ENCODE measurements at places on chromosomes 11 and 22. TPM values are rescaled to one million over a fixed set of nuclear protein-coding genes. Genes with fewer than 3 reads are reported as not detected.

RAB36 gene
- 3.9 TPM for total RNA-seq

DNA sequence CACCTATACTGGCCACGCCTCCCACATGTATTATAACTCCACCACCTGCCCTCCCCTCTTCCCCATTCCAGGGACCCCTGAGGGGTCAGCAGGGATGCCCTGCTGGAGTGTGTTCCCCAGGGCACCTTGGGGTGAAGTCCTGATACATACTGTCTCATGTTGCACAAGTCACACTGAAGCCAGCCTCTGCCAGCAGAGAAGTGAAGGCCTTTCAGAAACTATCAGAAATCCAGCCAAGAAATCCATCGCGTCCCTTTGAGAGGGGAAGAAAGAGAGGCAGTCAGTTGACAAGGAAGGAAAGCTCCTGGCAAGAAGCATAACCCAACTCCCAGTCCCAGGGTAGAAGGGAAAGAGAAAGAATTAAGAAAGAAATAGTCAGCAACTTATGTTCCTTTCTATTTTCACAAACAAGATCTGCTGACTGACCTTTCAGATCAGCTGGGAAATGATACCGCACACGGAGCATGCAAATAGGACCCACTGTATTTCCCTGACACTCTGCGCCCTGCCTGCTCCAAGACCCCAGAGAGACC lies 45.2 kb downstream of the SC5D start:
- DNase-seq: no peak

GRCh38 chr11:66268952-66269905 lies 790 bp downstream of the RAB1B start:
- DNase-seq: no peak

- DNase-seq: no peak
These were observed 30.2 kb upstream of the EP300 start for GRCh38 chr22:41062146-41062545.

DNA sequence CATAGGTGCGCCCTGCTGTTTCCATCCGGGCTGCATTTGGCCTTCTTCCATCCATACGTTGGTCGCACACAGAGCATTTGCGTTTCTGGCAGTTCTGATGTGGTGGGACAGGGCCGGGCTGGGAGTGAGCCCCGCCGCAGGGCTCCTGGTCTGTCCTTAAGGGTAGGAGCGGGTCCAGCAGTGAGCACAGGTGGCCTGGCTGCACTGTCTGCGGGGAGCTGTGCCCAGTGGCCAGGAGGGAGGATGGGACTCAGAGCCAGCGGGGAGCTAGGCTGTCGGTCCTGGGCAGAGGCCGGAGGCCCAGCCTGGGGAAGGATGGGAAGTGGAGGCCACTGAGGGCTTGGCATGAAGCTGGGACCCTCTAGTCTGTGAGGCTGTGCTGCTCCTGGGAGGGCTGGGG lies 385.1 kb downstream of the TBC1D22A start:
- DNase-seq: no peak

CYTH4 gene
- 10.3 TPM for total RNA-seq

DEFB131B gene
- total RNA-seq: not detected

LAYN gene
- total RNA-seq: 11.4 TPM

OR52E1 gene
- total RNA-seq: not detected

DNA sequence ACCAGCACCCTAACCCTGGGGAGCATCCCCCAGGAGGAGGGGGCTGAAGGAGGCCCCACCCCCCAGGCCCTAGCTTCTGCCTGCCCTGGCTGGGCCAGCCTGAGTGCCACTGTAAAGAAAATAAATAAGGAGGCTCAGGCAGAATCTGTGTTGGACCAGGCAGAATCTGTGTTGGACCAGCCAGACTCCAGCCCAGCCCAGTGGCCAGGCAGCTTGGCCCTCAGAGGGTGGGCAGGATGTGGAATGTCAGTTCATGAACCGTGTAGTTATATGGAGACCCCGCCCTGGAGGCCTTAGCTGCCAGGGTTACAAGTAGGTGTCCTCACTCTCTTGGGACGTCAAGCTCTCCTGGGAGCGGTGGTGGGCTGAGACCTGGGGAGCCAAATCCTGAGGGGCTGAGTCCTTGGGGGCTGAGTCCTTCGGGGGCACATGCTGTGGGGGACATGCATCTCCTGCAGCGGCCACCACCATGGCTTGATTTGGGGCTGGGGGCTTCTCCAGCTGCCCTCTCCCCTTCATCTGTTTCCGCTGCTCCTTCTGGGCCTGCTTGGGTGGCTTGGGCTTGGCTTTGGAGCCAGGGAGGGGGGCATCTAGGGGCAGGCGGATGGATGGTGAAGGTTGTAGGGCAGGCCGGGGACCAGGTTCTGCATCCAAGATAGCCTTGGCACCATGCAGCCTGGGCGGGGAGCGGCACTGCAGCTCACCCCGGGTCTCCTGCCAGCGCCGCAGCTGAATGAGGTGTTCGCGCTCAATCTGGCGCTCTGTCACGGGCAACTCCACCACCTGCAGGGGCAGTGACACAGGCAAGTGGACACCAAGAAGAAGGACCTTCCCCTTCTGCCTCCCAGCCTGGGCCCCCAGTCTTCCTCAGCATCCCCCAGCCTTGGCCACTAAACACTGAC lies 3.0 kb upstream of the CASTOR1 start:
- no peak for DNase-seq

BTG4 gene
- not detected for total RNA-seq

- no peak for DNase-seq
These were observed 17.2 kb upstream of the CD59 start for GRCh38 chr11:33753304-33753967.

GRCh38 chr11:69732910-69733309 lies 29.1 kb upstream of the FGF19 start:
- no peak for DNase-seq

PNPLA5 gene
- total RNA-seq: not detected

P2RY2 gene
- total RNA-seq: 36.2 TPM

RNF215 gene
- 2.3 TPM for total RNA-seq

UFD1 gene
- 39.1 TPM for total RNA-seq

RCOR2 gene
- total RNA-seq: 0.19 TPM

DNA sequence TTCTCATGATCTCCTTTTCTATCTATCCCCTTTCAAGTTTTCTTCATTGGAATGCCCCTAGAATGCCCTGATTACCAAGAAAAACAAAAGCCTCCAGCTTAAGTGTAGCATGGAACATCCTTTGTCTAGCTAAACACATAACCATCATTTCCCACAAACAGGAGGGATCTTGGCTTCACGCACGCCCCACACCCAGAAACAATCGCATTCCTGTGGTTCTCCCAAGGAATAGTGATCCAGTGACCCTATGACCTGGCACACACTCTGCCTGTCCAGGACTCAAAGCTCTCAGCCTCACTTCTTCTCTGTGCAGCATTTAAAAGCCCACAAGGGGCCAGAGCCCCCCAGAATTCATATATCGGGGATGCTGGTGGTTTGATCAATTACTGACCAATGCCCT lies 9.3 kb upstream of the POU2AF1 start:
- DNase-seq: no peak

DNA sequence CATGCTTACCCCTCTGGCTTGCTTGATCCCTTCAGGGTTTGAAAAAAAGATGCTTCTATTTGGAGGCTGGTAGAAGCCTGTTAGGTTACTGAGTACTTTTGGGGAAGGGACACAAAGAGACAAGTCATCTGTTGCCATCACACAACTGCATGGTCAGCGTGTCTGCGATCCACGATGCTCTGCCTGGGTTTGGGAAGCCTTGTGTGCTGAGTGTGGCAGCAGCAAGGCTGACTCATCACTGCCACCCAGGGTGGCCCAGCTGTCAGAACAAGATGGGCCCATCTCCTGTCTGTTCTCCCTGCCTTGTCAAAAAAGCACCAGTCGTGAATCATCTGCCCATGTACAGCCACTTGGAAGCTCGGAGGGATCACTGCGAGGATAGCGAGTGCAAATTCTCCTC lies 26.2 kb downstream of the UBASH3B start:
- no peak for DNase-seq

DNA sequence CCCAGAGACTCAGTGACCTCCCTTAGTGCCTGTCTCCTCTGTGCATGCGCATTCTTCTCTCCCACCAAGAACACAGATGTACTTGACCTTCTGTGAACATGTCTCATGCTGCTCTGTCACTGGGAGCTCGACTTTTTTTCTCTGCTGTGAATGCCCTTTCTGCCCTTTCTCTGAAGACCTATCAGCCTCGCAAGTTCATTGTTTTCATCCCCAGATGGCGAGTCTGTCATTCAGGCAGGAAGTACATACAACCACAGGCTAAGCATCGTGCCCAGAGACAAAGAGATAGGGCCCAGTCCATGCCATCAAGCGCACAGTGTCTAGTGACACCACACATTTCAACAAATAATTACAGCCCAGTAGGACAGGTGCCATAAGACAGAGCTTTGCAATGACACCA lies 50.4 kb upstream of the RAB1B start:
- DNase-seq: no peak

- no peak for DNase-seq
These were observed 667.3 kb downstream of the OPCML start for GRCh38 chr11:132864811-132865576.

BLID gene
- total RNA-seq: not detected

DNA sequence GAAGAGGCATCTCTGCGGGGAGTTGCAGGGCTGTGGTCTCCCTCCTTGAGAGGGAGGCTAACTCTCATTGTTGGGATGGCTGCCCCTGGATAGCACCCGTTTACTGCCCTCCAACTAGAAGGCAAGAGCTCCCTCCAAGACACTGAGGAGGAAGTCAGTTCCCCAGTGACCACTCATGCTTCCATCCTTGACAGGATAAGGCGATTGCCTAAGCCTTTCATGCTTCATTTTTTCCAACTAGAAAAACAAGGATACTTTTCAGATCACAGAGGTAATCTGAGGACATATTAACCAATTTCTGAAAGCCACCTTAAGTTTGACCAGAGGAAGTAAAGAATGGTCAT lies 186.6 kb downstream of the MAML2 start:
- DNase-seq: no peak

DNA sequence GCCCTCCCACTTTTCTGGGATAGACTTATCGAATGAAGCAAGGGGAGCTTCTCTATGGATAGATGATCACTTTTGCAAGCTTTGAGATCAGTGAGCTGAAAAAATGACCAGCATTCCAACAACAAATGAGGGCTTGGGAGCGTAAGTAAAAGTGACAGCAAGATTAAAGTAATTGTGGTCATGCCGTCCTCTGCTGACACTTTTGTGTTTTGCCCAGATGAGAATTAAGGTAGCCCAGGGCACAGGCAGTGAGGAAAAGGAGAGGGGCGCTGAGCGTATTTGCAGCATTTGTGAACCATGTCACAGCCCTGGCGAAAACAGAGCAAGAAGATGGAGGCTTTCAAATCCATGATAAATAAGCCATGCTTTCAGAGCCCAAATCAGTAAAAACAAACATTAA lies 24.6 kb upstream of the TMA7B start:
- no peak for DNase-seq

TSPAN18 gene
- 4.4 TPM for total RNA-seq

GRCh38 chr22:25911243-25911972 lies 169.4 kb downstream of the MYO18B start:
- no peak for DNase-seq

KCNQ1 gene
- total RNA-seq: 3.1 TPM

NXPE1 gene
- not detected for total RNA-seq

C11orf42 gene
- total RNA-seq: not detected

DNA sequence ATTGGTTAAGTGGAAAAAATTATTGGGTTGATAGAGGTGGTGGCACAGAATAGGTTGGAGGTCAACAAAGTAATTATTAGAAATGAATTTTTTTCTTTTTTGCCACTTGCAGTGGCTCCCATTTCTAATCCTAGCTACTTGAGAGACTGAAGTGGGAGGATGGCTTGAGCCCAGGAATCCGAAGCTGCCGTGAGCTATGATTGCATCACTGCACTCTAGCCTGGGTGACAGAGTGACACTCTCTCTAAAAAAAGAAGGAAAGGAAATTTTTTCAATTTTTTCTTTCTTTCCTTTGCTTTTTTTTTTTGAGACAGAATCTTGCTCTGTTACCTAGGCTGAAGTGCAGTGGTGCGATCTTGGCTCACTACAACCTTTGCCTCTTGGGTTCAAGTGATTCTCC lies 2.2 kb upstream of the BCO2 start:
- no peak for DNase-seq

B3GAT1 gene
- 0.09 TPM for total RNA-seq

SYT7 gene
- 2.0 TPM for total RNA-seq

PARVA gene
- 20.2 TPM for total RNA-seq

DNA sequence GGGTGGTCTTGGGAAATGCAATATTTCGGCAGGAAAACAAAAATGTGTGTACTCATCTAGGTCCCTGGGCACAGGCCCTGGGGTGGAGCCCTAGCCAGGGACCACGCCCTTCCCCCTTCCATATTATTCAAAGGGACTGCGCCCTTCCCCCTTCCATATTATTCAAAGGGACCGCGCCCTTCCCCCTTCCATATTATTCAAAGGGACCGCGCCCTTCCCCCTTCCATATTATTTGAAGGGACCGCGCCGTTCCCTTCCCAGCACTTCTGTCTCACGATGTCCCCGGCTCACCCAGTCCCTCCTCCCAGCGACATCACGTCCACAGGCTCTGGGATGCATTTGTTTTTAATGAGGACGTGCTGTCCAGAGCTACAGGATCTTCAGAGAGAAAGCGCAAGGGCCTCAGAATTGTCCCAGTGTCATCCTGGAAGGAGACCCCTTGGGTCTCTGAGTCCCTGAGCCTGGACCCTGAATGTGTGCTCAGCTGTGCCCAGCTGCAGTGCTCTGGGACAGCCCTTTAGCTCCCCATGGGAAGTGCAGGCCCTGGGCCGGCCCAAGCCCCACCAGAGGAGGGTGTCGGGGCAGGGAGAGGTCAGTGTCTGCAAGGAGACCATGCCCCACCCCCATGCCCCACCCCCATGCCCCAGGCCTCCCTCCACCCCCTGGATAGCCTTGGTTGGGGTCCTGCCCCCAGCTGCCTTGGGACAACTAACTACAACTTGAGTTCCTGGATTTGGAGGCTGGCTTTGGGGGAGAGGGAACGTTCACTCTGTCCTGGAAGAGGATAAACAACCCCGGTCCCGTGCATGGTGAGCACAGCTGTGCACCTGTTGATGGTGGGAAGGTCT lies 810.0 kb downstream of the BRD1 start:
- DNase-seq: no peak

MS4A7 gene
- total RNA-seq: 16.2 TPM

DNA sequence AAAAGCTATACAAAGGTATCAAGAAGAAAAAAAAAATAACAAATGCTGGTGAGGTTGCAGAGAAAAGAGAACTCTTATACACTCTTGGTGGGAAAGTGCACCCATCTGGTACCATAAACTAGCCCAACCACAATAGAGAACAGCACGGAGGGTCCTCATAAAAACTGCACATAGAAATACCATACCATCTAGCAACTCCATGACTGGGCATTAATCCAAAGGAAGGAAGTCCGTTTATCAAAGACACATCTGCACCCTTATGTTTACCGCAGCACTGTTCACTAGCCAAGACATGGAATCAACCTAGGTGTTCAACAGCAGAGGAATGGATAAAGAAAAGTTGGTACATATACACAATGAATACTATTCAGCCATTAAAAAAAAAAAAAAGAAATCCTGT lies 10.8 kb upstream of the CLDN5 start:
- DNase-seq: no peak
